Fibroblast of skin of back (primary cell): ENCODE measurements at places on chromosomes 6 and 20.

DNA sequence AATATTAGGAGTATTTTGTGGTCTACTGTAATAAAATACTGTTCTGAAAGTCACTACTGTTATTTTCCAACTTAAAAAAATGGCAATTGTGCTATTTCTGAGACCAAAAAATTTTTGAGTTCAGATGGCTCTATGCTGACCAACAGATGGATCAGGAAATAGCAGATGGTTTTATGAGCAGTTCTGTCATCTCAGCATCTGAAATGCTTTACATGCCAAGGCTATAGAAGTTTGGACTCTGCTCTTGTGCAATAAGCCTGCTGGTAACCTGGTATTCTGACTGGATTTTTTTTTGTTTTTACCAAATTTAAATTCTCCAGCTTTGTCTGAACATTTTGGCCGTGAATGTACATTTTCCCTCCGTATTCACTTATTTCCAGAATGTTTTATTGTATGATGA is 1127.5 kb downstream of the GRIK2 start:
- DNase-seq, result peak; percentile 3

- no peak for DNase-seq
These were observed 34.9 kb downstream of the GFOD1 start for GRCh38 chr6:13452346-13453117.

GRCh38 chr6:47665112-47665511 is 33.3 kb upstream of the ADGRF4 start:
- no peak for DNase-seq

DNA sequence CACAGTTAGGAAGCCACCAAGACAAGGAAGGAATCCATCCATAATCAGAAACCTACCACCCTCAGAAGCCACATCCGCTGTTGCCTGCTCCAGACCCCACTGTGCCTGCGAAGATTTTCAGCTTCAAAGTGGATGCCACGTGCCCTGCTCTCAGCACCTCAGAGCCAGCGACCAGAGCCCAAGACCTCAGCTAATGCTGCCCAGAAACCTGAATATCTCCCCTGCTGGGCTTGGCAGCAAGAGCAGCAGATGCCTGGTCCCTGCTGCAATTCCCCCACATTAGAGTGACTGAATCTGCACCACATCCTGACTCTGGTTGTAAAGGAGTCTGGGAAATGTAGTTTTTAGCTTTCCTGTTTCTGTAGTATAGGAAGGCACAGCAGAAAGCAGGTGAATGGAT is 10.7 kb upstream of the ULBP3 start:
- peak; percentile 64 for DNase-seq

DNA sequence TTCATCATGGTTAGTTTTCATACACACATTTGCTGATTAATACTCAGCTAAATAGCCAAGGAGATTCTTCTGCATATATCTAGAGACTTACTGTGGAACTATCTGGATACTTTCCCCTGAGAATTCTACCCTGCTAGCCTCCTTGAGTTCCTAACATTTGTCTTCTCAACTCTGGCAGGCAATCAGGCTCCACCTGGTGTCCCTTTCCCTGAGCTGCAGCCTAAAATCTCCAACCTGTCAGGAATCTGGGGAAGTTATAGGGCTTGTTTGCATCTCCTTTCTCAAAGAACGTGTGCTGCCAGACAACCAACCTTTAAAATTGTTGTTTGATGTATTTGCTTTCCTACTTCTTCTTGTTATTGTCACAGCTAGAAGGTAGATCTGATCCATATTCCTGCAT is 73.4 kb downstream of the FUT9 start:
- DNase-seq, result no peak

- peak; percentile 94 for DNase-seq
These were observed 126.7 kb downstream of the AIG1 start for GRCh38 chr6:143187238-143187923.

DNA sequence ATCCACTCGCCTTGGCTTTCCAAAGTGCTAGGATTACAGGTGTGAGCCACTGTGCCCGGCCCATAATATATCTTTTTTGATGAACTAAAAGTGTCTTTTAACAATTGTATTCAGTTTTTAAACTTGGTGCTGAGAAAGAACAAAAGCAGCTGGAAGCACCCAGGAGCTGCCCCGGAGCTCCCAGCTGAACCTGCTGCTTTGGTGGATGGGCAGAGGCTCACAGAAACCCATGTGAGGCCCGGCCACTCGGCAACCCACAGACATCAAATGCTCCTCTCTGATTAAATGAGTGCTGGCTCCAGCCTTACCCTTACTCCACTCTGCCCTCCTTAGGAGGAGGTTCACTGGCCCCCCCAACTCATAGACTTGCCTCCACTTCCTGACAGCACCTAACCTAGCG is 59.4 kb upstream of the FRMD1 start:
- DNase-seq, result no peak

DNA sequence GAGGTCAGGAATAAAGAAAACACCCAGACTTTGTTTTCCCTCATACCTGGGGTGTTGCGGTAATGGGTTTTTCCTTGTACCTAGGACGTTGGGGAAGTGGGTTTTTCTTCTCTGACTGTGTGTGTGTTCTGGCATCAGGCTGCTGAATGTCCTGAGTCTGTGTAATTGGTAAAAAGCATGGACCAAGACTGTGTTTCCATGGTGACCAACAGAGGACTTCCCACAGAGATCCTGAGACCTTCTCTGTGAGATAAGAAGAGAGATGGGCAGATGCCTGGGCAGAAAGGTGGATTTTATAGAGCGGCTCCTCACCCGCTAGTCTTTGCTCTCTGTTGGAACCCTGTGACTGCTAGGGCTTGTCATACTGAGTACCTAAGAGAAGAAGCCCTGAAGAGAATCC is 135.4 kb upstream of the GGTLC1 start:
- no peak for DNase-seq

GRCh38 chr20:37359331-37359730 is 13.4 kb downstream of the SRC start:
- DNase-seq, result no peak

- peak; percentile 22 for DNase-seq
These were observed 79.4 kb upstream of the SLC4A11 start for GRCh38 chr20:3318226-3318884.

GRCh38 chr6:154482858-154483257 is 27.6 kb downstream of the CNKSR3 start:
- DNase-seq, result no peak

DNA sequence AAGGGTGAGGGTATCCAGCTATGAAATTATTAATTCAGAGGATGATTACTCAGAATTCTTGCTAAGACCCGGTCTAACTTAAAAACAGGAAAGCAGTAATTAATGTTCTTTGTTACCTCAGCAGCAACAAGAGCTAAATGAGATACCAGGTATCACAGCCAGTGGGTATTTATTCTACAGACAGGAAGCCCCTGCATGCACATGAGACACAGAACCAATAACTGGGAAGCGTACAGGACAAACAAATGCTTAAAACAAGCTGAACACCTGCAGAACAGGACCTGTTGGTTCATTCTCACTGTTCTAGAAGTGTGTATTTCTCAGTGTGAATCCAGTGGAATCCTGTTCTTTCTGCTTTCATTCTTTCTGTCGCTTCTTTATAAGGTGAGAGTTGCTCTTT is 30.9 kb downstream of the SCML4 start:
- no peak for DNase-seq

DNA sequence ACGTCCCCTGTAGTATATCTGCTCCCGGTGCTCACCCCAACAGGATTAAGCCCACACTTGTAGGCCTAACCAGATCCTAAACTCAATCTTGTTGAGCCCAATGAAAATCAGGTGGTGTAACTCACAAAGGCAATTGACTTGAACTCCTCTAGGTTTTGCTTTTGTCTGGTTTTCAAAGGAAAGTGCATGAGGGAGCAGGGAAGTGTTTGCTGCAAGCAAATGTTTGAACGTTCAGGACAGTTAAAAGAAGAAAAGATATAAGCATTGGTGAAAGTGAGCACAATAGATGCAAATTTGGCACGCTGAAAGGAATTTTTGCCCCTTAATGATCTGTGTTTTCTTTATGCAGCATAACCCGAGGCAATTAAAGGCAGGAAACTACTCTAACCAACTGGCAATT is 212.6 kb downstream of the PLCB1 start:
- no peak for DNase-seq

GRCh38 chr6:158387578-158387977 is 75.3 kb downstream of the TULP4 start:
- DNase-seq, result no peak

DNA sequence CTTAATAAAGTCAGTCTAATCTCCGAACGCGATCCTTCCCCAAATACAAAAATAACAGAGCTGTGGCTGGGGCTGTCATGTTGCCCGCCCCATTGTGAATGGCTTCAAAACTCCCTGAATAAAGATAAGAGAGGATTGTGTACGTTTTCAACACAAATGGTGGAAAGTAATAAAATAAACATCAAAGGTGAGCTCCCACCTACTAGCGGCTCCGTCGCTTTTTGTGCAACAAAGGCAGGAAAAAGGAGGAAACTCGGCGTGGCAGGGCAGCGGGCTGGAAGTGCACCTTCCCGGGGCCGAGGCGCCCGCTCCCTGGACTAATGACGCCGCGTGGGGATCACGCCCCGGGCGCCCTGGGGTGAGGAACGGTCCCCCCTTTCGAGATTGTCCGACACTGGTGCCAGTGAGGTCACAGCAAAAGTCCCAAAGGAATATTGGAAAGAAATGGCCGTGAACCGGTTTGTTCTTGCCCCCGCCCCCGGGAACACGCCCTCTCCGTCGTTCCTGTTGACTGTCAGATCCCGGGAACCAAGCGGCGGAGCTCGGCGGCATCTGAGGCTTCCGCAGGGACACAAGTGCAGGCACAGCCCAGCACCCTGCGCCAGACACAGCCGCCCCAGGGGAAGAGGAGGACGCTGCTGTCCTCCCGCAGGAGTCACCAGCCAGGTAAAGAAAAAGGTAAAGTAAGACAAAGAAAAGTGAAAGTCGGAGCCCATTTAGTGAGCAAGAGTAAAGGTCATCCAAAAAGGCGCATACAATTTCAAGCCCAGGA is 1.1 kb upstream of the FOXQ1 start:
- DNase-seq, result no peak

GRCh38 chr6:21522797-21523456 is 70.6 kb upstream of the SOX4 start:
- DNase-seq, result no peak

DNA sequence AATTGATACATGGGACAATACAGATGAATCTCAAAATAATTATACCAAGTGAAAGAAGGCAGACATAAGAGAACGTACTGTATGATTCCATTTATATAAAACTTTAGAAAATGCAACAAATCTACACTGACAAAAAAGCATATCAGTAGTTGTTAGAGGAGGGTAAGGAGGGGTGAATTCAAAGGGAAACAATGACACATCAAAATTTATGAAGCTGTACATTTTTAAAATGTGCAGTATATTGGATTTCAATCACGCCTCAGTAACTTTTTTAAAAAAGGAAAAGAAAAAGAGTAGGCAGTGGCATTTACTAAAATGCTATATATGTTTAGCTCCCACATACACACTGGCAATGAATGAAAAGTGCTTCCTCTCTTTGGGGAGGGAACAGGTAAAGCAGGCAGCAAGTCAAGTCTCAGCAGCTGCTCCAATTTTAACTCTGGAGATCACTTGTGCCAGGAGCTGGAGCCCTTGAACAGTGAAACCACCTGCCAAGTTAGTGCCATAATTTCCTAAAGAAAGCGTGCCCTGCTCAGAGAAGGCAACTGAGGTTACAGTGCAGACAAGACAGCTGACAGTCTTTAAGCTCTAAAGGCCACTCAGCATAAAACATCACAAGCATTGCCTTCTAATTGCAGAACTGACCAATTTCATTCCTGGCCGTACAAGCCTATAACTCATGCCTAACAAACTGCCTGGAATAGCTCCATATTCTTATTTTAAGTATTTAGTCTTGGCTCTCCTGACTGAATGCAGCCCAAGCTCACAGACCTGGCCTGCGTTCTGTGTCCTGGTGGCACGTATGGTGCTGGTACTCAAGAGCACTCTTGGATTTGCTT is 10.9 kb downstream of the FKBP1A start:
- no peak for DNase-seq

DNA sequence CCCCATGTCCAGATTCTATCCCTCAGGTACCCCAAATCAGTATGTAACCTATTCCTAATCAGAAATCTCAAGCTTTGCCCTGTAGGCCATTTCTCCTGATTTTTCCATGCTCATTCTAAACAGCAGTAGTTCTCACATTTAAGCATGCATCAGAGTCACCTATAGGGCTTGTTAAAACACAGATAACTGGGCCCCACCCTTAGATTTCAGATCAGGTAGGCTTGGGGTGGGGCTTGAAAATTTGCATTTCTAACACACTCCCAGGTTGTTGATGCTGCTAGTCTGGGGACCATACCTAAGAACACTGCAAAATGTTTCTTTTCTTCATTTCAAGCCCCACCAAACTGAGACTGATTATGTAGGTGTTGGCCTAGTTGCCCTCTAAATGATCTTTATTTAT is 621.2 kb upstream of the FLRT3 start:
- no peak for DNase-seq

- peak; percentile 24 for DNase-seq
These were observed 721.1 kb upstream of the CITED2 start for GRCh38 chr6:140095532-140095931.

DNA sequence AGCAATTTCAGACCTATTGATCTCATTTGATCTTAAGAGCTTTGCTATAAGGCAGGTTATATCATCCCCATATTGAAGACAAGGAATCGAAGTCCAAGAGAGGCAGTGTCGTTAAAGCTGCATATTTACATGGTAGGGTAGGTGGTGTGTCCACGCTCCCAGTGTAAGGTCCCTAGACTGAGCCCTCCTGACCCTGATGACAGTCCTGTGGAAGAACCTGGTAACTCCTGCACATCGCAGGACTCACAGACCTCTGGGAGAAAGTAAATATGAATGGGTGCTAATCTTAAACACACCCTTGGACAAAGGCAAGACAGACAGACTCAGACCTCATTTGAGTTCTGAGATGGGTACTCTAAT is 602 bp upstream of the HLA-DPB1 start:
- DNase-seq, result no peak

- DNase-seq, result no peak
These were observed 179.4 kb downstream of the FOXC1 start for GRCh38 chr6:1789092-1789491.

- DNase-seq, result no peak
These were observed 3.1 kb downstream of the SYNJ2 start for GRCh38 chr6:157984686-157985225.

- no peak for DNase-seq
These were observed 54.3 kb upstream of the APCDD1L start for GRCh38 chr20:58569241-58570125.

DNA sequence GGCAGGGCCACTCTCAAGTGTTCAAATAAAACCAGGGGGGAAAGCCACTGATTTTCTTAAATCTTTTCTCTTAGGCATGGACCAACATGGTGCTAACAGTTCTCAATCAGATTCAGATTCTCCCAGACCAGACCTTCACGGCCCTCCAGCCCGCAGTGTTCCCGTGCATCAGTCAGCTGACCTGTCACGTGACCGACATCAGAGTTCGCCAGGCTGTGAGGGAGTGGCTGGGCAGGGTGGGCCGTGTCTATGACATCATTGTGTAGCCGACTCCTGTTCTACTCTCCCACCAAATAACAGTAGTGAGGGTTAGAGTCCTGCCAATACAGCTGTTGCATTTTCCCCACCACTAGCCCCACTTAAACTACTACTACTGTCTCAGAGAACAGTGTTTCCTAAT is 41.5 kb upstream of the SMIM28 start:
- no peak for DNase-seq
